Hematopoietic multipotent progenitor cell treated with erythropoietin and hydrocortisone succinate and interleukin-3 and kit ligand, for 6 days (in vitro differentiated cells): ENCODE measurements at places on chromosomes 11 and 22.

DNA sequence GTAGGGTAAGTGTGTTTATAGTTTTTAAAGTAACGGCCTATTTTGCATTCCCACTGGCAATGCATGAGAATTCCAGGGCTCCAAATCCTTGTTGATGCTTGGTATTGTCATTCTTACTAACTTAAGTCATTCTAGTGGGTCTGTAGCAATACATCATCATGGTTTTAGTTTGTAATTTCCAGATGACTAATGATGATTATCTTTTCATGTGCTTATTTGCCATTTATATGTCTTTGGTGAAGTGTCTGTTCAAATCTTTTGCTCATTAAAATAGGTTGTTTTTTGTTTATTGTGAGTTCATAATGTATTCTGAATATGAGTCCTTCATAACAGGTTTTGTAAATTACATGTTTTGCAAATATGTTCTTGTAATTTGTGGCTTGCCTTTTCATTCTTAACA lies 31.2 kb downstream of the MTMR3 start:
- no peak for DNase-seq

DNA sequence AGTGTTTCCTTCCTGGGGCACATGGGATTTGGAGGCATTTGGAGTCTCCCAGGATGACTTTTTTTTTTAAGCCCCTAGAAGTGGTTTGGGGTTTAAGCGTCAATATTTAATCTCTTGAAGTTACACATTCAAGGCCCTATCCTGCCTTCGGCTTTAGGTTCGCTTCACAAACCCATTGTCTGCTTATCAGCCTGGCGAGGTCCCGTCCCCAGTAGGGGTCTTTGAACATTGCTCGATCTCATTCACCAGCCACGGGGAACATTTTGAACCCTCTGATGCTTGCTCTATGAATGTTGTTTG lies 75.9 kb downstream of the KCNQ1 start:
- no peak for DNase-seq

GRCh38 chr11:34665077-34665835 lies 44.4 kb downstream of the EHF start:
- no peak for DNase-seq

- DNase-seq: no peak
Observed at GRCh38 chr11:96035740-96036078, 111.8 kb upstream of the MTMR2 start.

GRCh38 chr22:41048791-41049717 lies 43.3 kb upstream of the EP300 start:
- DNase-seq: no peak
